Neural progenitor cell (in vitro differentiated cells): ENCODE measurements at places on chromosomes 3 and 15. TPM values are rescaled to one million over a fixed set of nuclear protein-coding genes. Genes with fewer than 3 reads are reported as not detected.
A peak's percentile ranks its signal among the peaks of the same experiment; 100 is the strongest.

The OSBPL10 gene
- 5.1 and 8.4 TPM in 2 replicates for total RNA-seq

The ISLR2 gene
- not detected in 2 replicates for total RNA-seq

- no peak overlapping the region for H3K4me3 ChIP-seq
- no peaks in the 10 kb centered on the region for H3K36me3 ChIP-seq
- H3K4me1 ChIP-seq, result peaks cover 9% of the 10 kb centered on the region
- no peak overlapping the region for H3K27ac ChIP-seq
These were observed 111.0 kb upstream of the TRPM1 start for GRCh38 chr15:31212326-31213080.

- no peaks in the 10 kb centered on the region for H3K36me3 ChIP-seq
- no peak for DNase-seq
- H3K4me3 ChIP-seq, result no peak overlapping the region
- no peaks in the 10 kb centered on the region for H3K27me3 ChIP-seq
- no peak overlapping the region for H3K27ac ChIP-seq
These were observed 221.5 kb downstream of the ULK4 start for GRCh38 chr3:41740374-41740886.

DNA sequence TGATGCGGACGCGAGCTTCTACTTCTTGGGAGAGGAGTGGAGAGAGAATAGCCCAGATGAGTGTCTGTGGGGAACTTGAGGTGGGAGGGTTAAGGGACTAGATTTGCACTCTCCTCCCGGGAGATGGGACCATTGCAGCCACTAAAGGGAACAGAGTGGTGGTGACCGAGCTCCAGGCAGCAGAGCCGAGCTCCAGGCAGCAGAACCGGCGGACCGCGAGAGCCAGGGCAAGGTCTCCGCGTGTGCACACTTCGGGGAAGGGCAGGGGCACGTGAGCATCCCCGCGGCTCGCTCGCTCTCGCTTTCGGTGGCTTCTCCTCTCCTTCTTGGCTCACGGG is 1.1 kb downstream of the IGDCC3 start:
- peaks cover 40% of the 10 kb centered on the region for H3K4me1 ChIP-seq
- H3K27ac ChIP-seq, result no peak overlapping the region
- DNase-seq, result no peak
- H3K4me3 ChIP-seq, result peak overlapping the region; percentile 88
- peaks cover 54% of the 10 kb centered on the region for H3K27me3 ChIP-seq

GRCh38 chr3:78143000-78143399 is 1103.1 kb downstream of the ROBO2 start:
- no peaks in the 10 kb centered on the region for H3K36me3 ChIP-seq
- no peaks in the 10 kb centered on the region for H3K27me3 ChIP-seq
- H3K4me3 ChIP-seq, result no peak overlapping the region
- no peak overlapping the region for H3K27ac ChIP-seq
- no peak for DNase-seq
- H3K4me1 ChIP-seq, result no peaks in the 10 kb centered on the region

DNA sequence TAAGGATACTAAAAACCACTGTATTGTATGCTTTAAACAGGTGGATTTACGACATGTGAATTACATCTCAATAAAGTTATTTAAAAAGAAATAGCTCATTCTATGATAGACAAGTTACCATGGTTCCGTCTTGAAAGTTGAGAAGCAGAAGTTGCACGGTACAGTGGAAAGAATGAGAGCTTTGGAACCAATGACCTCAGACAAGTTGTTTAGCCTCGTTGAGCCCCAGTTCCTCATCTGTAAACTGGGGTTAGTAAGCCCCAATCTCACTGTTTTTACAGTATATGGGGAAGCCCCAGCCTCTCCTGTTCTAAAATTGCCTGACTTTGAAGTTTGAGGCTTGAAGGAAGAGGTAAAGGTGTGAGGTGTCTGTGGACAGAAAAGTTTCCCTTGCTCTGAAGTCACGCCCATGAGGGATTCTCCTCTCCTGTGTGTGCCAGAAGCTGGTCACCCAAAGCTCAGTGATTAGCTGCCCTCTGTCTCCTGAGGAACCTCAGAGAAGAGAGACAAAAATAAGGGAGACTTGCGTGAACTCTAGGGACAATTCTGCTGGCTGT is 10.0 kb downstream of the CRYGS start:
- no peaks in the 10 kb centered on the region for H3K27me3 ChIP-seq
- H3K4me3 ChIP-seq, result no peak overlapping the region
- DNase-seq, result no peak
- H3K27ac ChIP-seq, result no peak overlapping the region

GRCh38 chr15:40182358-40183029 is 21.6 kb downstream of the BUB1B start:
- no peak overlapping the region for H3K4me3 ChIP-seq
- H3K27ac ChIP-seq, result no peak overlapping the region
- peaks cover 30% of the 10 kb centered on the region for H3K36me3 ChIP-seq

DNA sequence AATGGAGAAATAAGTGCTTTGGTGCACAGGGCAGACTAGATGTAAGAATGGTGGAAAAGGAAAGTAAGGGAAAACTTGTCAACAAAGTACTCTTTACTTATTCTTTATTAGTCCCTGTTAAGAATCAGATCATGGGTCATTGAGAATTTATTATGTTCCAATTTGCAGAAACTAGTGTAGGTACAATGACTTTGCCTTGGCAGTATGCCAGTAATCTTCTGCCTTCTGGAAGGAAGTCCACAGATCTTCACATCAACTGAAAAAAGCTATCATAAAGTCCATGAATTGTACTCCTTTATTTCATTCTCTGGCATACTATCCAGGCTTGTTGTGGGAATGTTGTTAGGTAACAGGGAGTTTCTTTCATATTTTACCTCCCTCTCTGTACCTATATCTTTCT is 88.2 kb upstream of the FLNB start:
- H3K27me3 ChIP-seq, result no peaks in the 10 kb centered on the region
- no peaks in the 10 kb centered on the region for H3K4me1 ChIP-seq
- DNase-seq, result no peak
- H3K27ac ChIP-seq, result no peak overlapping the region
- H3K36me3 ChIP-seq, result peaks cover 7% of the 10 kb centered on the region
- no peak overlapping the region for H3K4me3 ChIP-seq

DNA sequence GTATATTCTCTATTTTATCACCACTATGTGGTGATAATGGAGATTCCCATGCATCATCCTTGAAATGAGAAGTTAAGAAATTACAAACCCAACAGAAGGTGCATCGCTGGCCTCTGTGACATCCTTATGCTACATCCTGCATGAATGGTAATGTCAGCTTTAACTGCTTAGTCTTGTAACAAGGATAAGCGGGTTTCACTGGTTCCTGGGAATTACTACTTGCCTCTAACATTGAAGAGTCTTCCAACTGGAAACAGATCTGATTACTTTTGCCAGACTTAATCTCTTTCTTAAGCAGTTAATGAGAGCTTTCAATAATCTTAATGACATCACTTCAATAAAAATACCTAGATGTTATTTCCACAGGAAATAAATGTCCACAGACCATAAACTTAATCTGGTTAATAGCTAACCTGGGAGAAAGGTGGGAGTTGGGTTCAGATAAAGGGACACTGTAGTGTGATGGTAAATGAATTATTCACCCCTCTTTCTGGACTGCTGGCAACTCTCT is 44.0 kb downstream of the FMN1 start:
- H3K4me3 ChIP-seq, result no peak overlapping the region
- no peaks in the 10 kb centered on the region for H3K36me3 ChIP-seq
- peak overlapping the region; percentile 44 for H3K27ac ChIP-seq

GRCh38 chr3:187763850-187764648 is 18.8 kb upstream of the BCL6 start:
- H3K4me3 ChIP-seq, result no peak overlapping the region
- no peaks in the 10 kb centered on the region for H3K27me3 ChIP-seq
- no peak overlapping the region for H3K27ac ChIP-seq
- peaks cover 3% of the 10 kb centered on the region for H3K4me1 ChIP-seq

DNA sequence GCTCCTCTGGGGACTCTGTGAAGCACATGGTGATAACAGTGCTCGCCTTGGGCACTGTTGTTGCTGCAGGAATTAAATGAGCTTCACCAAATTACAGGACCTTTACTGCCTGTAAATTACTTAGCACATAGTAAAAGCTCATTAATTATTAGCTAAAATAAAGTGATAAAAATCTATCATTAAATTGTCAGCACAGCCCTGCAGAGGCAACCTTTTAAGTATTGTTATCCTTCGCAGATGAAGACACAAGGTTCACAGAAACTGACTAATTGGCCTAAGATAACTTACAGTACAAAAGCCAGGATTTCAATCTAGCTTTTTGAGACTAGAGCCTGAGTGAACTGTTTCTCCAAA is 96.0 kb downstream of the ST6GAL1 start:
- H3K27ac ChIP-seq, result no peak overlapping the region
- H3K4me3 ChIP-seq, result no peak overlapping the region
- no peaks in the 10 kb centered on the region for H3K36me3 ChIP-seq
- DNase-seq, result no peak

DNA sequence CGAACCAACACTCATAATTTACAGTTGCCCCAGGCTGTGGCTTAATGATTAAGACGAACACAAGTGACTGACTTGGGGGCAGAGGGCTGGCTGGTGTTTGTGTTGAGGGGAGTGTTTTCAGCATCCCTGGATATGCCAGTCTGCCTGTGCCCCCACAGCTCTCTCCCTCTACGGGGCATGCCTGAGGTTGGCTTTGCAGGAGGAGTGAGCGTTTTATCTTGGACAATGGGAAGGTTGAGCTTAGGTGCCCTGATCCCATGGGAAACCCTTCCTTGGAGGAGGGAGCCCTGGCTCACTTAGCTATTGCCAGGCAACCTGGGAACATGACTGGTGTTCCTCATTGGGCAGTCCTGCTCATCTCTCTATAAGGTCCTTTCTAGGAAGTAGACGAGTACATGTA is 17.6 kb downstream of the FAM107A start:
- no peak overlapping the region for H3K27ac ChIP-seq
- H3K4me3 ChIP-seq, result no peak overlapping the region
- no peak for DNase-seq
- no peaks in the 10 kb centered on the region for H3K36me3 ChIP-seq
- H3K27me3 ChIP-seq, result no peaks in the 10 kb centered on the region
